Activated naive CD4-positive, alpha-beta T cell treated with anti-CD3 and anti-CD28 coated beads, Interleukin-2, amount 10 ng/mL, durations not matched to agents 5 hours and 36 hours (primary cell): ENCODE measurements at places on chromosomes 5 and 9. TPM values are rescaled to one million over a fixed set of nuclear protein-coding genes. Genes with fewer than 3 reads are reported as not detected.

Gene GFI1B
- not detected for total RNA-seq

Gene ITGA2
- 5.0 TPM for total RNA-seq

Gene ISL1
- not detected for total RNA-seq

Gene FAM153A
- total RNA-seq, result 42.8 TPM

Gene ADAMTSL2
- not detected for total RNA-seq

Gene FBXO10
- total RNA-seq, result 2.5 TPM

Gene RLN2
- total RNA-seq, result 2.4 TPM

Gene WNT8A
- total RNA-seq, result not detected

Gene GDNF
- not detected for total RNA-seq

Gene MCIDAS
- not detected for total RNA-seq

Gene NOXA1
- total RNA-seq, result 1.0 TPM

Gene LHX6
- not detected for total RNA-seq

Gene EFNA5
- total RNA-seq, result not detected

Gene SLC24A2
- not detected for total RNA-seq

Gene IL5
- total RNA-seq, result 0.48 TPM

Gene FOXD4L5
- 0.18 TPM for total RNA-seq

Gene IL33
- not detected for total RNA-seq

Gene IL13
- total RNA-seq, result 4.9 TPM

Gene SCGB3A2
- total RNA-seq, result not detected

Gene DAP
- total RNA-seq, result 55.9 TPM

Gene IL7R
- 383 TPM for total RNA-seq

Gene DIRAS2
- total RNA-seq, result not detected

Gene SMU1
- 24.4 TPM for total RNA-seq

Gene DMRT2
- 0.19 TPM for total RNA-seq

Gene IL4
- 0.55 TPM for total RNA-seq

Gene TIMD4
- total RNA-seq, result 3.4 TPM

Gene MCC
- 1.8 TPM for total RNA-seq

Gene TMEM252
- total RNA-seq, result not detected

Gene FOXI1
- not detected for total RNA-seq

Gene F2RL2
- not detected for total RNA-seq

Gene INSL4
- not detected for total RNA-seq

Gene HAVCR2
- 53.7 TPM for total RNA-seq

Gene KIF4B
- total RNA-seq, result 0.07 TPM

Gene PIGO
- total RNA-seq, result 25.4 TPM

Gene ASB6
- 22.9 TPM for total RNA-seq

Gene PDE8B
- total RNA-seq, result 0.86 TPM

Gene MLLT3
- 114 TPM for total RNA-seq

Gene TMEM174
- total RNA-seq, result not detected

Gene NFIB
- total RNA-seq, result not detected

Gene DMGDH
- total RNA-seq, result 0.07 TPM

Gene FCN2
- total RNA-seq, result not detected

Gene C7
- not detected for total RNA-seq

Gene DBH
- total RNA-seq, result not detected

Gene STK32A
- not detected for total RNA-seq

Gene ZNF462
- total RNA-seq, result 0.48 TPM

Gene PNPLA7
- total RNA-seq, result 7.0 TPM

Gene ANXA1
- total RNA-seq, result 57.0 TPM

Gene PCDHGA6
- 0.12 TPM for total RNA-seq

Gene NIM1K
- 0.41 TPM for total RNA-seq

Gene TLR4
- total RNA-seq, result 0.07 TPM

Gene PCDHGA5
- total RNA-seq, result not detected

Gene WDR41
- total RNA-seq, result 17.2 TPM

Gene SAPCD2
- total RNA-seq, result 25.2 TPM

Gene GABRA1
- not detected for total RNA-seq

Gene CDKN2B
- 4.9 TPM for total RNA-seq

Gene AQP7
- total RNA-seq, result 0.55 TPM

Gene SV2C
- 0.02 TPM for total RNA-seq

Gene ELAVL2
- total RNA-seq, result not detected
